ENCODE measurements at places on chromosomes 2 and 18.

- no peak for DNase-seq
Observed at GRCh38 chr2:150491943-150492342, 4.5 kb upstream of the RND3 start.

- DNase-seq = no peak
Observed at GRCh38 chr2:54839461-54840255, 116.2 kb downstream of the EML6 start.

GRCh38 chr18:57677262-57678211 is 55.9 kb upstream of the NARS1 start:
- DNase-seq = no peak

DNA sequence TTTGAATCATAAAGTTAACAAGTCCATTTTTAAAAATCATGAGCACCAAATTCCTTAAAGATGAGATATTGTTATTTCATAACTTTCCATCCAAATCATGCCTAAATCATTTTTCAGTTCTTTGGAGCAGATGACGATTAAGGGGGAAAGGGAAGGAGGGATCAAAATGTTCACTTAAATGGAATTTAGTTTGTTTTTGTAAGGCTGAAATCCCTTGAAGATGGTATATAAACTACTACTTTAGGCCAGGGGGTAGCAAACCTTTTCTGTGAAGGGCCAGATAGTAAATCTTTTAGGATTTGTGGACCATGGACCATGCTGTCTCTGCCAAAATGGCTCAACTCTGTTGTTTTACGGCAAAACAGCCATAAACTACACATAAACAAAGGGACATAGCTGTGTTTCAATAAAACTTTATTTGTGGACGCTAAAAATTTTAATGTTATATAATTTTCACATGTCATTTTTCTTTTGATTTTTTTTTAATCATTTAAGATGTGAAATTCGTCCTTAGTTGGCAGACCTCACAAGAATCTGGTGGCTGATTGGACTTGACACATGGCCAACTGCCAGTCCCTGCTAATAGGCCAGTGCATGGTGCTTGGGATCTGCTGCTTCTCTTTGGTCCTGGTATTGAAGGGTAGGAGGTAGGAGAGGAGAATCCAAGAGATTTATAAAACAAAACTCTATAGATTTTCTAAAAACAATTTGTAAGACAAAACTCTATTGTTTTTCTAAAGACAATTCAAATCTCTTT is 52.0 kb upstream of the RTN4 start:
- no peak for DNase-seq
